Left kidney (tissue), 8 donors: ENCODE measurements at places on chromosomes 13 and 19. TPM values are rescaled to one million over a fixed set of nuclear protein-coding genes. Genes with fewer than 3 reads are reported as not detected.

DNA sequence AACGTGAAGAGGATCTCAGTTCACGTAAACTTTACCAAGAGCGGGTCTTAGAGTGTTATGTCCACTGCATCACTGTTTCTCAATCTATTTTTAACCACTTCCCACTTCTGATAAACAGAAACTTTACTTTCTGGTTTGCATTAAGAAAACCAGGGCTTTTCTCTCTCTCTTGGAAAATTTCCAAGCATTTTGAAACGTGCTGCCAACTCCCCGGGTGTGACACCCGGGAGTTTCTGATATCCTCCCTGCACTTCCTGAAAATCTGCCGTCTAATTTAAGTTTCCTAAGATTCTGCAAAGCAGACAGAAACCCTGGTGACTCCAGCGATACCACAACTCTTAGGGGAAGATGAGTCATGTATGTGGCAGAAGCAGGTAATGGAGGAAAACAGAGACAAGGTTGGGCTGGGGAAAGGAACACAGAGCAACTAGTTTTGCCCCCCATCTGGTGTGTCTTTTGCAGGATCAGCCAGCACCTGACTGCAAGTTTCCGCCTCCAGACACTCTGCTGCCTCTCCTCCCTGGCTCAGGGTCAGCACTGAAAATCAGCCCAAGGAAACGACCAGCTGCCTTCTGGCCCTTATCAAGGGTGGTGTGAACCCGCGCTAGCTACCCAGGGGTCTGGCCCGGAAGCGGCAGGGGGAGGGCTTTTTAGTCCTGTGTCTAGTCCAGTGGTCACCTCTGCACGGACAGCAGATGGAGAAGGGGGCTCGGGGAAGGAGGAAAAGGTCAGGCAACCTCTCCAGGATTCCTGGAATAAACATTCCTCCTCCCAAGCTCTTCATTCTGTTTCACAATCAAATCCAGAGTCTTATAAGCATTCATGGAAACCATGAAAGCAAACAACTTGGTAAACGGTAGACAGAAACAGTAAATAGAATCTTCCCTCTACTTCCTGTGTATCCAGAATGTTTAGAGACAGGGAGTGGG lies 11.3 kb upstream of the FFAR2 start:
- no peak for DNase-seq

DNA sequence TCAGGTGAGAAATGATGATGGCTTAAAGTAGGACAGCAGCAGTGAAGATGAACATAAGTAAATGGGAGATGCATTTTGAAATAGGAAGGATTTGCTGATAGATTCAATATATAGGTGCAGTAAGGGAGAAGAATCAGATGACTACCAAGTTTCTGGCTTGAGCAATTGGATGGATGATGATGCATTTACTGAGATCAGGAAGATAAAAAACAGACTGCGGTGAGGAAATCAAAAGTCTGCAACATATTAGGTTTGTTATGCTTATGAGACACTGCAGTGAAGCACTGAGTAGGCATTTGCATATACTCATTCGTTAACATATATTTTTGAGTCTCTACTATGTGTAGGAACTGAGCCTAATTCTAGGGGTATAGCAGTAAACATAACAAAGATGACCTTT lies 184.2 kb downstream of the LACC1 start:
- DNase-seq: no peak

Gene WASF3
- 62.9 TPM for polyA plus RNA-seq

Gene SLC1A5
- polyA plus RNA-seq: 34.3 TPM

GRCh38 chr19:1745589-1746031 lies 7.7 kb upstream of the ONECUT3 start:
- no peak for DNase-seq

Gene LAIR2
- not detected for polyA plus RNA-seq

DNA sequence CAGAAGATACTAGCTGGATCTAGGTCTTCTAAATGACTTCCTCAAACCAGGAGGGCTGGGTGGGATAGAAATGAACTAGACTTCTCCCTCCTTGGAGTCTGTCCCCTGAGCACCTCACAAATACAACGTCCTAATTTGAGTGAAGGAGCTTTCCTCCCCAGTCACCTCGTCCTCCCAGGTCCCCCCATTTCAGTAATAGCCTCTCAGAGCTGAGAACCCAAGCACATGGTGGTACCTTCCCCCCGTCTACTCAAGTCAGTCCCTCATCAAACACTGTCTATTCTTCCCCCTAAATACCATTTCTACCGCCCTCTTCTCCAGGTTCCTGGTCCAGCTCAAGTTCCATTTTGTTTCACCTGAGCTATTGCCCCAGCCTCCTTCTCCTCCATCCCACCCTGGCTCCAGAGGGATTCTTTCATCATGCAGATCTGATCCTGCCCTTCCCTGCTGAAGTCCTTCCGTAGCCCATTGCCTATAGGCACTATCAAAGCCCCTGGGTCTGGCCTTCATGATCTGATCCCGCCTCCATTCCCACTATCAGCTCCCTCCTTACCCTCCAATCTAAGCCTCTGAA lies 5.3 kb upstream of the PRKCG start:
- no peak for DNase-seq

- no peak for DNase-seq
Measured at GRCh38 chr13:50587645-50588373, 255.7 kb downstream of the DLEU7 start.

Gene CEACAM3
- not detected for polyA plus RNA-seq

Gene MBD3L3
- not detected for polyA plus RNA-seq

- DNase-seq: no peak
Measured at GRCh38 chr19:32227561-32228165, 117.7 kb upstream of the ZNF507 start.

- no peak for DNase-seq
Measured at GRCh38 chr13:50275392-50276063, 260.3 kb downstream of the KCNRG start.

Gene CYP4F2
- 0.13 TPM for polyA plus RNA-seq

Gene TPTE2
- 0.57 TPM for polyA plus RNA-seq

Gene SERP2
- 13.0 TPM for polyA plus RNA-seq

Gene ESD
- 243 TPM for polyA plus RNA-seq

Gene APOC4
- not detected for polyA plus RNA-seq

GRCh38 chr13:110873639-110874507 lies 41.0 kb downstream of the ANKRD10 start:
- no peak for DNase-seq

GRCh38 chr19:8831832-8832131 lies 322 bp downstream of the ZNF558 start:
- DNase-seq: no peak

GRCh38 chr19:30049226-30049625 lies 107.2 kb downstream of the URI1 start:
- DNase-seq: no peak

DNA sequence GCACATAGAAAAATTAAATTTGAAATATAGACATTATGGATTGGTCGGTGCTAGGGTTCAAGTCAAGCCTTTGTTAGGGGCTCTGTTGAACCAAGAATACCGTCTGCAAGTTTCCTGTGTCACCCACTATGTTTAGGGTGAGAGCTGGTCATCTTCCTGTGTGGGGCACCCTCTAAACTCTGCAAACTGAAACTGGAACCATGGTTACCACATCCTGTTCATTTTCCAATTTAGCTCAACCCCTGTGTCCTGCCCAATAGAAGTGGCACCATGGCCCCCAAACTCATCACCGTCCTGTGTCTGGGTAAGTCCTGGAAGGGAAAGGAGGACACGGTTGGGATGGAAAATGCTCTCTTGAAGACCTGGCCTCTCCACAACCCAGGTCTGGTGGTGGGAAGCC lies 29.9 kb downstream of the LAIR2 start:
- DNase-seq: no peak

- DNase-seq: no peak
Measured at GRCh38 chr19:50686310-50687032, 33.1 kb downstream of the SHANK1 start.

- DNase-seq: no peak
Measured at GRCh38 chr19:7909471-7910067, 5.1 kb upstream of the TGFBR3L start.

DNA sequence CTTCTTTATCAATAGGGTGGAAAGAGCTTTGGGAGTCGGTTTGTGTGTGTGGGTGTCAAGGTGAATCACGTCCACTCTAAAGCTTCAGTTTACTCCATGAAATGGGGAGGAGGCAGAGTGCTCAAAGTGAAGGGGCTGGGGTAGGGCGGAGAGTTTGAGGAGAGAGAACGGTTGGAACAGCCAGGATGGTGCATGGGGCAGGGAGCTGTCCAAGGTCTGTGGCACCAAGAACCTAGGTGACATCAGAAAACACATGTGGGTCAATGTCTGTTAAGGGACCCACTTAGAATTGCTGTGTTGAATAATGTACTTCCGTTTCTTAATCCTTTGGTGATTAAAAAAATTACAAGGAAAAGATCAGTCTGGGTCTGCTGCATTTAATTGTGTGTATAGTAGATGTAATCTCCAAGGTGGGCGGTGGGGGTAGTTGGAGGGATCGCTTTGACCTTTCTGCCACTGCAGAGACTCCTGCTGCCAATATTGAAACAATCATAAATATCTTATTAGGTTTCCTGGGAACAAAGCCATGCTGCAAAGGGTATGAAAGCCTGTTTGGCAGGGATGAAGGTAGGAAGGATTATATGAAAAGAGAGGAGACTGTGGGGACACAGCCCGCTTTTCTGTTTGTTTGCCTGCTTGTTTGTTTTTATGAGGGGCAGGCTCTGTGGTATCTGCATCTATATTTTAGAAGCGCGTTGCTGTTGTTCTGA lies 122.3 kb downstream of the ATP8A2 start:
- no peak for DNase-seq

DNA sequence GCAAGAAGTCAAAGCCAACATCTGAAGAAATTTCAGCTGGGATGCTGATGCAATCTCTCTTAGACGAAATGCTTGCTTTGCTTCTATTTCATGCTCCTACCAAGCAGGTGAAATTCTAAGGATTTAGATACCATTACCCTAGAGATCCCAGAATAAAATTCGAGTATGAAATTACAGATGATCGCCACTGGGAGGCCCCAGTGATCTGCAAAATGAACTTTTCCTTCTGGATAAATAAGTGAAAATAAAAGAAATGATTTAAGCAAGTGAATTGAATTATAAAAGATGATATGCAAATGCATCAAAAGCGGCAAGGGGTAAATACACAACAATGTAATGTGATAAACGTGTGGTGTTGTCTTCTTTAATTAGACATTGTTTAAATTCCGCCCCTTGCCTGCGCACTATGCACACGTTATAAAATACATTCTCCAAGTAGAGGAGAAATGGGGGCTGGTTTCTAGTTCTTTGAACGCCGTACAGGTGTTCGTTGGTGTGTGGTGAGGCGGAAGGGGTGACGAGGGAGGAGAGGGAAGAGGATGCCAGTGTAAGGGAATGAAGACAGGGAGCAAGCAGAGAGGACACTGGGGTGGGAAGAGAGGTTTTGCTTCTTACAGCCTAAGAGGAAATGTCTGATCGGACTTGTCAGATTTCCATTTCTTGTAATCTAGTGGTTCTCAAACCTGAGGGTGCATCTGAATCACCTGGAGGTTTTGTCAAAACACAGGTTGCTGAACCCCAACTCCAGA lies 58.0 kb downstream of the ERCC5 start:
- DNase-seq: peak; percentile 24

- DNase-seq: no peak
Measured at GRCh38 chr13:26133851-26134250, 82.0 kb upstream of the SHISA2 start.
